Omental fat pad (tissue), 4 donors: ENCODE measurements at places on chromosomes 2 and 18. TPM values are rescaled to one million over a fixed set of nuclear protein-coding genes. Genes with fewer than 3 reads are reported as not detected.

The ICOS gene
- total RNA-seq, result 3.2 TPM

DNA sequence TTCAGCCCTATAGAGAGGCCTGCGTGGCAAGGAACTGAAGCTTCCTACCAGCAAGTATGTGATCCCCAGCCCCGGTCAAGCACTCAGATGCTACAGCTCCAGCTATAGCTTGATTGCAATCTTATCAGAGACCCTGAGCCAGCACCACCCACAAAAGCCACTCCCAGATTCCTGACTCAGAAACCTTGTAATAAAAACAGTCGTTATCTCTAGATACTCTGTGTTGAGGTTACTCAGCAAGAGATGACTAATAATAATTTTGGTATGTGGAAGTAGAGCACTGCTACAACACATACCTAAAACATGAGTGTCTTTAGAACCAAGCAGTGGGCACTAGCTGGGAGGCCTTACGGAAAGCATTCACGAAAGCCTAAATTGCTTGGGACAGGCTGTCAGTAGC, 216.9 kb downstream of the UXS1 start:
- no peak for DNase-seq

DNA sequence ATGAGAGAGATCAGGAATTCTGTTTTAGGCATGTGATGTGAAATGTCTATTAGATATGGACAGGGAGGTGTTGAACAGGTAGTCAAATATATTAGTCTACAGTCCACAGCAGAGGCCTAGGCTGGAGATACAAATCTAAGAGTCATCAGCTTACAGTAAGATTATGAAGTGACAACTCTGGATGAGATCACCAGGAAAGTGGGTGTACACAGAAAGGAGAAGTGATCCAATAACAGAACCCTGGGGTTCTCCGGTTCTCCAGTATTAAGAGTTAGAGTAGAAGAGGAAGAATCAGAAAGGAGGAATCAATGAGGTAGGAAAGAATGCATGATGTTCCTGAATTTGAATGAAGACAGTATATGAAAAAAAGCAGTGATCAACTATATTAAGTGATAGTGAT, 362.3 kb downstream of the FIGN start:
- DNase-seq, result no peak

The ARHGEF4 gene
- 14.7 TPM for total RNA-seq

GRCh38 chr2:84889332-84889731, 8.4 kb upstream of the TRABD2A start:
- DNase-seq, result no peak

GRCh38 chr2:237581751-237582746, 8.5 kb downstream of the RAB17 start:
- DNase-seq, result no peak

The INSIG2 gene
- 8.5 TPM for total RNA-seq

DNA sequence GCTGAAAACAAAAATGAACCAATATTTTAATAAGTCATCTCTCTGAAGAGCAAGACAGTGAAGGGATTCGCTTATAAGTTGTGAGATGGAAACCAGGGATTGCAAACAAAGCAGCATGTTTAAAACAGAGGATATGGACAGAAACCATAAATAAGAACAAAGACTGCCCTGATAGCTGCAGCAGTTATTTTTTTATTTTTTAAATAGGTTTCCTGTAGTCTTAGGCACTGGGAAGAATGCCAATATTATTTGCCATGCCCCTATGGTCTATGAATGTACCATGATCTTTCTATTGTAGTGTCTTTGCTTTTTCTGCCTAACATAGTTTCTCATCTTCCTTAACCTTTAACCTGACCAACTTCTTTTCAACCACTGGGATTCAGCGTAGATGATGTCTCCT, 1334.0 kb upstream of the NRXN1 start:
- DNase-seq, result no peak

DNA sequence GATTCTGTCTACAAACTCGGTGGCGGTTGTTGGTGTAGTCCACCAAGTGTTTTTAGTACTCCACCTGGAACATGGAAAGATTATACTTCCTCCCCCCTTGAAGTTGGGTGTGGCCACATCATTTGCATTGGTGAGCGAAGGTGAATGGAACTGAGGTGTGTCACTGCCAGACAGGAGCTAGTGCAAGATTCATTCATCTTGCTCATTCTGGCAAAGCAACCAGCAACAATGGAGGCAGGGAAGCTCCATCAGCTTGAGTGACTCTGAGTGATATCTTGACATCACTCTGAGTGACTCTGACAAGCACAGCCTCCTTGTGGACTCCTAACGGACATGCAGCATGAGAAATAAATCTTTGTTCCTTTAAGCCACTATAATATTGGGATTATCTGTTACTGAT, 54.7 kb upstream of the SLC1A4 start:
- DNase-seq, result no peak

DNA sequence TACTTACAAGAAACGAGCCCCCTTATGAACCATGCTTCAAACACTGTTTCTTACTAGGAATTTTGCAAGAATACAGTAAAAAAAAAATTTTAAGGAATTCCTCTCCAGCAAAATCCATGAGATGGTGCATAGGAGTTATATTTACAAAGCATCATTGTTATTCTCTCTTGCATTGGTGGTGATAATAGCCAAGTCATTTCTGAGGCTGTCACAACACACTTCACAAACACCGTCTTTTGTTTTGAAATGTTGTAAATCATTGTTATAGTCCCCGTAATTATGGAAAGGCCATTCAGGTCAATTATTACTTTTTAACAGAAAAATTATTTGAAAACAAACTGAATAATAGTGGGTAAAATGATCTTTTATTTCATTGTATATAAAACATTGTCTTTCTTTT, 60.1 kb downstream of the DYNC1I2 start:
- DNase-seq, result no peak

DNA sequence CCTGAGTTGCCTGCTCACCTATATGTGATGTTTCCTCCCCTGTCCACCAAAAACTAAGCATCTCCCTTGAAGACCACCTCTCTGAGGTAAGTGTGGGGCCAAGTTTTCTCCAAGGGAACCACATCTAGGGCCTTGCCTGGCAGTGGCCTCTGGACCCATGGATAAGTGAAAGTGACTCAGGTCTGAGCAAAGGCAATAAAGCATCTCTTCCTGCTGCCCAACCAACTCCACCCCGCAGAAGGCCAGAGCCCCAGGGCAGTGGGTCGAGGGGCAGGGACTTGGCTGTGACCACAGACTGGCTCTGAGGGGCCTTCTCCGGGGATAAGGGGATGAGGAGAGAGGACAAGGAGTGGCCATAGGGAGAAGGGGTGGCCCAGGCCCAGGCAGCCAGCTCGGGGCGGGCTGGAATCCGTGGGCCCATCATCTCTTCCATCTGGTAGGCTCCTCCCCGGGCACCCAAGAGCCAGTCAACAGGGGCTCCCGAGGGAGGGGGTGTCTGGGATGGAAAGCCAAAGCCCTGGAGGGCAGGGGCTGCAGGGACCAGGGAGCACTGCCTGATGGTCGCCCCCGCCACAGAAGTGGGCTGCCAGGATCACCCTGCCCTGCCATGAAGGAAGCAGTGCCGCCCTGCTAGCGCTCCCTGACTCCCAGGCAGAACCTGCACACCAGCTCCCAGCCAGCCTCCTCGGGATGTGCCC, 33.4 kb downstream of the EMX1 start:
- DNase-seq, result no peak

GRCh38 chr2:207416111-207416510, 113.7 kb upstream of the CREB1 start:
- DNase-seq, result no peak

GRCh38 chr2:45288532-45289417, 279.5 kb upstream of the SIX2 start:
- DNase-seq, result no peak

The DSEL gene
- 22.4 TPM for total RNA-seq
